ENCODE measurements at places on chromosomes 2 and 18.

DNA sequence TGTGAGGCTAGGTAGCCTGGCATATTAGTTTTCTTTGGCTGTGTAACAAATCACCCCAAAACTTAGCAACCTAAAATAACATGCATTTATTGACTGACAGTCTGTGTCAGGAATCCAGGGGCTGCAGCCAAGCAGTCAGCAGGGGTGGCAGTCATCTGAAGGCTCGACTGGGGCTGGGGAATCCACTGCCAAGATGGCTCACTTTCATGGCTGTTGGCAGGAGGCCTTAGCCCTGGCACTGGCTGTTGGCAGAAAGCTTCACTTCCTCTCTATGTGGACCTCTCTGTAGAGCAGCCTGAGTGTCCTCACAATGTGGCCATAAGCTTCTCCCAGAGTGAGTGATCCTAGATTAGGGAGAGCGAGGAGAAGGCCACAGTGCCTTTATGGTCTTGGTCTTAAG, 78.0 kb downstream of the LTBP1 start:
- DNase-seq = no peak

DNA sequence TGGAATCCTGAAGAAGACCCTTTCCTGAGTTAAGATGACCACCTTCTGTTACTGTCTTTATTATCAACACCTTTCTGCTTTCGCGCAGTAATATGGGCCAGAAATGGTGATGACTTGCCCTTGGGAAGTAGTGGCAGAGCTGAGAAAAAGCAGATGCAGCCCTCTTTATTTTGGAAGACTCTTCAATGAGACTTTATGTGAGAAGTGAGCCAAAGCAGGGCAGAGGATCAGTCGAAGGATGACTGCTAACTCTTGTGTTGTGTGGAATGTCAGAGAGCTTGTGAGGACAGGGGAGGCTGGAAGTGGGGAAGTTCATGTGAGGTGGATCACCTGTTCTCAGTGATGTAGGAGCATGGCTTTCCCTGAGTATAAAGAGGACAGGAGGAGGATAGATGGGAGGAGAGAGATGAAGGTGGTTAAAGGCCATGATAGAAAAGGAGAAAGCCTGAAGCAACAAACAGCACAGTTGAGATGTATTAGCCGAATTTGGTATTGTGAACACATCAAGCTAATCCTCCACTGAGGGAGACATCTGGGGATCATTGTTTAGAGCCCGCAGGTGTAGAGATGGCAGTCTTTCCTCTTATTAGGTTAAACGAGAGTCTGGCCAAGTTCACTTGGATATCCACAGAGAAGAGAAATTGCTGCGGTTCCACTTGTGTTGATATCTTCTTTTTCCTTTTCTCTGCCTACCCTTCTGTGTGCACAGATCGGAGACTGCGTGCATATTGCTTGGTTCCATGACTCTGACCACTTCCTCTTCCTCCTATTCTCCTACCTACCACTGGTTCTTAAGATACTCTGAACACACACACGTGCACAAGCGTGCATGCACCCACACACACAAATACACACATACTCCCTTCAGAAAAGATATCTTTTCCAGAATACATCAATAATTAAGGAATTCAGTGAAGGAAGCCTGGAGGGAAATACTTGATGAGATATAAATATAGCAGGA, 67.4 kb downstream of the SLC9A2 start:
- no peak for DNase-seq

DNA sequence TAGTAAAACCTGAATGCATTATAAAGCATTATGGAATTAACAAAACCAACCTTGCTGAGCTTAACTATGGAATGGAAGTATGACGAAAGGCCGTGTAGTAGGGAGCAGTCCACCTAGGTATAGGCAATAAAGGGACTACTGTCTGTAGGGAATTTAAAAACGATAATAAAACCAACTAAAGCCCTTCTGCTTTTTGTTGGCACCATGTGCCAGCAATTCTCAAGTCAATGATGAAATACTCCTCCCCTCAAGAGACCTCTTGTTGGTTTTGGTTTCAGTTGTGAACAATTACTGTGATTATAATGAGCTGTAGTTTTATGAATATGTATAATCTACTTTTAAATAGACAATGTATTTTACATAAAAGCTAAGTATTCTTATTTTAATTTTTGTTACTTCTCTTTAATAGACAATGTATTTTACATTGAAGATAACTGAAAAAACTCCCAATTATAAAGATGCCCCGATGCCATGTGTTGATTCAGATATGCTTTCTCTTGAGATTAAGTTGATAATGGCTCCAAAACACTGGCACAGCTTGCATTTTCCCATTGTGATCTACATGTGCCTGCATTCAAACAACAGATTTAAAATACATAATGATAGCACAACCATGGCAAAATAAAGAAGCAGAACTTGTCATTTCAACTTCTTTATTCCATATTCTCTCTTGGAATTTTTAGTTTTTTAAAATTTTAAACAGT, 55.5 kb upstream of the ZDBF2 start:
- no peak for DNase-seq

GRCh38 chr18:55585065-55585919, 2.7 kb downstream of the TCF4 start:
- no peak for DNase-seq

GRCh38 chr2:224781400-224781799, 65.2 kb upstream of the CCDC195 start:
- no peak for DNase-seq

DNA sequence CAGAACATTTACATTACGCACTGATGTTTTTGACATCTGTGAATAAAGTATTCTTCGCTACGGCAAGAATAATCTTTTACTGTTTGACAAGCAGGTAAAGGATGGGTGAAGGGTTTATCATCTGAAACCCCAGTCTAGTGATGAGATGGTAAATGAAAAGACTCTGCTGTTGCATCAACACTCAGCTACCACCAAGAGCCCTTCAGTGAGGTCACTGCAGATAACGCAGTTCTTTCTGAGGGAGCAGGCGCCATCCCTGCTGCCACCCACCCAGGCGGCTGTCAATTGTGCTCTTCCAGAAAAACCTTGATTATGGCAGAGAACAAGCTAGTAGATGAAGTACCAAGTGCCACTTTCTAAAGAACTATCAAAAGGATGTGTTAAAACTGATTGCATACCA, 58.7 kb downstream of the ABCG8 start:
- DNase-seq = no peak

DNA sequence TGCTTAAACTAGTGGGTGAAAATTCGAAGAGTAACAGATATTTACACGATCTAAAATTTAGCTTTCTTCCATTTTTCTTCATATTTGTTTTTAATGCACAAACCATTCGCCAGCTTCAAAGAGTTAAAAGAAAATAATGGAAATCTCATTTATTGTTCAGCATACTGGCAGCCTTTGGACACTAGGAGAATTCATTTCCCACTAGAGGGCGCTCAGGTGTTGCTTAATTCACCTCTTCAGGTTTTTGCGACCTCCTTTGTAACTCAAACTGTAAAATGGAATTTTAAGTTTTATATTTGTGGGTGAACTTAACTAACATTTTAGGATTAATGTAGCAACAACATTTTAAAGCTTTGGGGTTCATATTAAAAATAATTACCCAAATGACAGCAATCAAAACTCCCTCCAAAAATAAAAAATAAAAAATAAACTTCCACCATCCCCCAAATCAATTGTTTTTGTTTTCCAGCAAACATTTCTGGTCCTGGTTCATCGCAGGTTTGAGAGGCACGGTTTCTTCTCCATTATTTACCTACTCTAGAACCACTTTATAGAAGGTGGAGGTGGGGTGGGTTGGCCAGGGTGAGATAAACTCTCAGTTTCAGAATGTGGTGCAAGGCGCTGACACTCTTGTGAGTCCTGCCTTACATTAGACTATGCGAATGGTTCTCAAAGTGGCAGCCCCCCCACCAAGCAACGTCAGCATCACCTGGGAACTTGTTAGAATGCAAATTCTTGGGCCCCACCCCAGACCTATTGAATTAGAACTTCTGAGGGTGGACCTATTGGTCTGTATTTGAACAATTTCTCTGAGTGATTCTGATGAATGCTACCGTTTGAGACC, 24.7 kb upstream of the PNPT1 start:
- DNase-seq = peak; percentile 25

- DNase-seq = no peak
These were observed 27.5 kb downstream of the FIGN start for GRCh38 chr2:163708265-163708664.

DNA sequence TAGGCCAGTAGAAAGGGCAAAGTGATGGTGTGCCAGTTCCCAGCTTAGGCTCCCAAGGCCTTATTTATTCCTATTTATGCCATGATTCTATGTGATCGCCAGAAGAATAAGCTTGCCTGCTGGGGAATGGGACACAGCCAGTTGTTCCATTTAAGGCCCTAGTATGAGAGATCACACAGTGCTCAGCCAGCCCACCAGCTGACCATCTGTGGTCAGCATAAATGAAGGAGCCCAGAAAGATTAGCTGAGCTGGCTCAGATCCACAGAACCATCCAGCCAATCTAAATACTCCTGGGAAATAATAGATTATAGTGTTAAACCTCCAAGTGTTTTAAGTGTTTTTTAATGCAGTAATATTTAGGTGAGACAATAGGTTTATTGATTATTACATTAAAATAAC, 12.6 kb upstream of the L3MBTL4 start:
- DNase-seq = no peak

GRCh38 chr18:69626643-69627242, 226.1 kb downstream of the DOK6 start:
- no peak for DNase-seq

GRCh38 chr2:120343433-120344105, 2.4 kb upstream of the INHBB start:
- DNase-seq = peak; percentile 68

DNA sequence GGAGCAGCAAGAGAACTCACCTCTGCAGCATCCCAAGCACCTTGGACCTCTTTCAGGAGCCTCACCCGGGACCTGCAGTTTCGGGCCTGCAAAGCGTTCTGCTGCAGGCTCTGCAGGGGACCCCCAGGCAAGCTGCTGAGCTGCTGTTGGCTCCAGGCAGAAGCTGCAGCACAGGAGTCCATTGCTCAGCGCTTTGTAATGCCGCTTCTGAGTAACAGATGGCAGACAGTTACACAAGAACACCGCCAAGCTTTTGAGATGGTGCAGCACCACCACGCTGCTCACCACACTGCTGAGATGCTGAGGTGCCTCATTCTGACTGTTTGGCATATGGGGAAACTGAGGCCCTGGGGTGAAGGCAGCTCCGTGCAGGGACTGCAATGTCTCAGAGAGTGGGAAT, 1.9 kb upstream of the GALNT14 start:
- DNase-seq = no peak

DNA sequence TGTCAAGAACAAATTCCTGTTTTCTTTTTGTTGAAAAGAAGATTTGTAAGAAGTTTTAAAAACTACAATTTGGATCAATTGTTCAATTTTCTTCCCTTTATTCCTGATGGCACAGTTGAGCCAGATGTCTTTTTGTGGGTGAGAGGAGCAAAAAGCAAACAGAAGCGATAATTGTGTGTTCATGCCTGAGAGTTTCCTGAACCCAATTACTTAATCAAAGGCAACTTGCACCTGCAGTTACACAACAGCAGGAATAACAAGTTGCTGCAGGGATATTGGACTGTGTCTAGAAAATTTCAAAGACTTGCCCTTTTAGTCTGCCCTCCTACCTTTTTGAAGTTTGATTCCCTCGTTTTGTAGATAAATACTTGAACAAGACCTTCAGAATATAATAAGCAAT, 383.6 kb downstream of the DSEL start:
- no peak for DNase-seq

DNA sequence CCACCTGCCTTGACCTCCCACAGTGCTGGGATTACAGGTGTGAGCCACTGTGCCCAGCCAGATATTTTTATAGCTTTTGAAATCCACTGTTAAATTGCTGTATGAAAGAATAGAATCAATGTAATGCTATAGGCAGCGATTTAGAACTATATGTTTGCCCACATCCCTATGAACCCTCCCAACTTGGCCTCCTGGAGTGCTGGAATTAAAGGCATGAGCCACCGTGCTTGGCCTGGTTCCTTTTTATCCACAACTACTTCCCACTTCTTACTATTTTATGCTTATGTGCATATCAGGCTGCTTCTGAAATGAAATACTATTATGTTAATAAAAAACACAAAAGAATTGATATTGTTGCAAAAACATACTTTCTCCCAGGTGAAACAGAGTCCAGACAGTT, 11.6 kb upstream of the PTPN2 start:
- no peak for DNase-seq

GRCh38 chr2:67702937-67703336, 305.8 kb downstream of the ETAA1 start:
- no peak for DNase-seq

GRCh38 chr2:58604096-58604495, 363.0 kb upstream of the FANCL start:
- DNase-seq = no peak

- no peak for DNase-seq
These were observed 221.3 kb upstream of the REV1 start for GRCh38 chr2:99711144-99711543.

- DNase-seq = no peak
These were observed 13.6 kb upstream of the NARS1 start for GRCh38 chr18:57635003-57635822.

- no peak for DNase-seq
These were observed 60.8 kb downstream of the LIMS1 start for GRCh38 chr2:108594982-108595464.

DNA sequence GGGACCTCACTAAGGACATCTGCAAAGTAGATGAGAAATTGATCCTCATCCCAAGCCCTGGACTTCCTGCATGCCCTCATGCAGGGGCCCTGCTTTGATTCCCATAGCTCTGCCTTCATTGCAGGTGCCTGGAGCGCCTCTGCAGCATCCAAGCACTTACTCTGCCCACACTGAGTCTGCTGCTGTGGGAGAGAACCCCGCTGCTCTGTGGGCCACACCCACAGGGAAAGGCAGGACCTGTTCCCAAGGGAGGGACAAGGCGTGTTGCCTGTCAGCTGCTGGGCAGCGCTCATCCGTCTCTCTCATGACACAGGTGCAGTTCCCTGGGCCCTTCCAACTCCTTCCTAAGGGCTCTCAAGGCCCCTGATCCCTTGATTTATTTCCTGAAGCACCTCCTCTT, 266.8 kb upstream of the SMIM21 start:
- DNase-seq = no peak

- no peak for DNase-seq
These were observed 42.4 kb downstream of the TNS1 start for GRCh38 chr2:217960351-217960750.

GRCh38 chr2:222318712-222319585, 20.2 kb upstream of the PAX3 start:
- peak; percentile 23 for DNase-seq

DNA sequence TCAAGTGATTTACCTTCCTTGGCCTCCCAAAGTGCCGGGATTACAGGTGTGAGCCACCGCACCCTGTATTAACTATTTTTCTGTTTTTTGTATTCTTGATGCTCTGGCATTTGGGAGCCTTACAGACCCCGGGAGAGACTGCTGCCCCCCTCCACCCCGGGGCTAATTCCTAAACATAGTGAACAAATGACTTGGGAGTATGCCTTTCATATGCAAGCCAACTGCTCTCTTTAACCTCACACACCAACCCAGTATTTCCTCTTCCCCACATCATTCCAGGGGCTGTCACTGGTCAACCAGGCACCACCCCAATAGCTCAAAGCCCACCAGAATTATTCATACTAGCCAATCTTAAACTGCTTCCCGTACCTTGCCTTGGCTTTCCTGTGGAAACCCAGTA, 79.7 kb downstream of the PDK1 start:
- no peak for DNase-seq

GRCh38 chr2:121063471-121063870, 221.5 kb downstream of the TFCP2L1 start:
- no peak for DNase-seq

Measured in T1000 (cell line).